ENCODE measurements at places on chromosomes 6 and 20. TPM values are rescaled to one million over a fixed set of nuclear protein-coding genes. Genes with fewer than 3 reads are reported as not detected.

The CGA gene
- polyA plus RNA-seq = 2.6 TPM

GRCh38 chr6:49541936-49542335, 8.5 kb upstream of the C6orf141 start:
- no peak for DNase-seq

DNA sequence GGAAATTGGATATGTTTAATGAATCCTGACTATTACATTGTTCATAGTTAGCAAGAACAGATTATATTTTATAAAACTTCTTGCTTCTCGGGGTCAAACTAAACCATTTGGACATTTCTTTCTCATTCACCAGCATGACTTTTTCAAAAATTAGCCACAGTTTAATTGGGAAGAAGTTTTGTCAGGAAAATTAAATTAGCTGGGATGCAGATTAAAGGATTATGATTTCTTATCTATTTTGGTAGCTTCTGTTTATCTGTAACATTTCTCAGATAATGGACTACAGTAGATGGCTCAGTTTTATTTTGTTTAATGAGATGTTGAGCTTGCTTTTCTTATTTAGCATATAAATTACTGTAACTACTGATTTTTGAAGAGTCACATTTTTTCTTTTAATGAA, 26.4 kb upstream of the TMX4 start:
- DNase-seq = no peak

DNA sequence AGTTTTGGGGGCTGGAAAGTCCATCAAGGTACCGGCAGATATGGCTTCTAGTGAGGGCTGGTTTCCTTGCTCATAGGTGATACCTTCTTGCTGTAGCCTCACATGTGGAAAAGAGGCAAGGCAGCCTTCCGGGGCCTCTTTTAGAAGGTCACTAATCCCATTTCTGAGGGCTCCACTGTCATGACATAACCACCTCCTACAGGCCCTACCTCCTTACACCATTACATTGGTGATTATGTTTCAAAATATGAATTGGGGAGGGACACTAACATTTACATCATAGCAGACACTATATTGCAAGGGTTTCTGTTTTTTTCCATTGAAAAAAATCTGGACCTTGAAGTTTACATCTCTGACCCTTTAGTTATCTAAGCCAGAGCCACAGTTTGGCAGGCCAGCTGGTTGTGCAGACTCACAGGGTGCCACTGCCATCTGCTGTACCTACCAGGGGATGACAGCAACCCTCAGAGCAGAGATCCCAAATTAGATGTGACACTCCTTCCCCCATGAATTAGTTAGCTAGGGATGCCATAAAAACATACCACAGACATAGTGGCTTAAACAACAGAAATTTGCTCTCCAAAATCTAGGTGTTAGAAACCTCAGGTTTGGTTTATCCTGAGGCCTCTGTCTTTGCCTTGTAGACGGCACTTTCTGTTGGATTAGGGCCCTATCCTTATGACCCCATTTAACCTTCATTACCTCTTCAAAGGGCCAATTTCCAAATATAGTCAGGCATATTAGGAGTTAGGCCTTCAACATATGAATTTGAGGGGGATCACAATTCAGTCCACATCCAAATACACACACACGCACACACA, 166.4 kb upstream of the RNF217 start:
- DNase-seq = no peak

DNA sequence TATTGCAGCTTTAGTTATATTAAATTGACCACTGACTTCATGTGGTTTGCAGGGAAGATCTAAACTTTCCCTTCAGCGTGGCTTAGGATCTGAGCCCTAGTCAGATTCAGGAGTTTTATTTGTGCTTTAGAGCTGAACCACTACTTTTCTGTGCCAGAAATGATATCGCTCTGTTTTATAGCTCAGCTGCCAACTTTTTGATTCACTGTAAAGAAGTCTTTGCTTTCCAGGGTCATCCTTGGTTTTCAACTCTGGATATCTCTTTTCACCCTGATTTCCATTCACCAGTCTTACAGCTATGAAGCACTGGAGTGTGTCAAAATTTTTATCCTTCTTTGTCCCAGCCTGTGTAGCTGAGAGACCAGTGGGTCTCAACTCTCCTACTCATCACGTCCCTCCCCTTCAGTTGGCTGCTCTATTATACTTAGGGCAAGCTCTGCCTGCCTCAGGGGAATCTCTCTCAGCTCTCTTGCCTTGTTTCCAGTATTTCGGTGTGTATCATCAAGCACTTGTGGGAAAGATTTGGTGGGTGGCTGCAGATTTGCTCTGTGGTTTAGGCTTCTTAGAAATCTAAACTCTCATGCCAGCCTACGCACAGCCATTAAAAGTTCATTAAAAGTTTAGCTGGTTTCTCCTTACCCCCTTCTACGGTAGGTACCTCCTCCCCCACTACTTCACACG, 425.5 kb downstream of the TENT5A start:
- peak; percentile 82 for DNase-seq

DNA sequence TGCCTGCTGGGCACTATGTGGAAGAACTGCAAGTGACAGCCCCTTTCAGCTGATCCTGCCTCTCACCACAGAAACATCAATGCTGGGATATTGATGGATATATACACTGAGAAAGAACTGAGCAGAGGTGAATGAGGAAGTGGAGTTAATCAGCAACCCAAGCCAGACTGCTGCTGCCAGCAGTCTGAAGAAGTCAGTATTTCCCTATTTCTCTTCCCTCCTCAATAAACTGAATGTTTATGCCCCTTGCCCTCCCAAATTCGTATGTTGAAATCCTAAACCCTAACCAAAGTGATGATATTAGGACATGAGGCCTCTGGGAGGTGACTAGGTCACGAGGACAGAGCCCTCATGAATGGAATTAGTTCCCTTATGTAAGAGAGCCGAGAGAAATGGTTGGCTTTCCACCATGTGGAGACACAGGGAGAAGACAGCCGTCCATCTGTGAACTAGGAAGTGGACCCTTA, 76.3 kb downstream of the CDK19 start:
- DNase-seq = no peak

DNA sequence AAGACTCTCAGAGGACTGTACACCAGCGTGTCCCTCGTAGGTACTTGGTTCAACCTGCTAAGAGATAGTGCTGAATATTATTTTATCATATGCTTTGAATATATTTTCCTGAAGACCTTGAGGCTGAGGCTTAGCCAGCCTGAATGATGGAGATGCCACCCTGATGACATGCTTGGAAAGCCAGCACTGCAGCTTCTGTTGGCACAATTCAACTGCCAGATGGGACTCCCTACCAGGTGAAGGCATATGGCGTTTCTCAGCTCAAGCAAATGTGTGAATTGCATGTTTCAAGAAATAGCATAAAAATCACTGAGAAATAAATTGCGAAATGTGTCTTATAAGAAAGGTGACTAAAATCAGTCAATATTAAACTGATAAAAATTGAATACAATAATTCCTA, 228.1 kb upstream of the CST7 start:
- DNase-seq = no peak

All from BJ (cell line).